KG1 (cell line): ENCODE measurements at places on chromosomes 2 and 18.

DNA sequence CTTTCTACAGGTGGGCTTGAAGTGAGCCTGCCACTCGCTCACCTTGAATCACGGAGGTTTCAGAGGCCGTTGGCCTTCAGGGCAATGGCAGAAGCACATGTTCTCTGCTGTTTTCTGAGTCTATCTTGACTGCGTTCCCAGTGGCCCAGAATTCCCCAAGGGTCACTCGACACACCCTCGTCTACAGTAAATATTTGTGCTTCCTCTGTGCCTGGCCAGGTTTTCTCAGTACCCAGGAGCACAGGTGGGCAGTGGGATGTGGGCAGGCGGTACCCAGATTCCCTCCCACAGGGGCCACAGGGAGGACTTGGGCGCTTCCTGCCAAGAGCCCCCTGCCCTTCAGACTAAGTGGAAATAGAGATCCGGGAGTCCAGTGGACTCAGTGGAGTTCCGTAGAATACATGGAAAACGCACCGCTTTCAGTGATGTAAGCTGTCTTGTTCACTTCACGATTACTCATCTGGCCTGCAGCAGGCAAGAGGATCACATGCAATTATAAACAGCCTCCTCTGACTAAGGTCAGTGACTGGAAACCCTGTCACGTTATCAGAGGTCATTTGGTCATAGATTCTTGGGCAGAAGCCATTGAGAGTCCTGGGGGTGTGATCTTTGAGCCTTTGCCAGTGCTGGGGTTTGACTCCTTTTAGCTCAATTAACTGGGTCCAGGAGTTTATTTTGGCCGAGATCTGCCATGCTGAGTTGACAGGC, 179.8 kb downstream of the NEDD4L start:
- no peak for DNase-seq

DNA sequence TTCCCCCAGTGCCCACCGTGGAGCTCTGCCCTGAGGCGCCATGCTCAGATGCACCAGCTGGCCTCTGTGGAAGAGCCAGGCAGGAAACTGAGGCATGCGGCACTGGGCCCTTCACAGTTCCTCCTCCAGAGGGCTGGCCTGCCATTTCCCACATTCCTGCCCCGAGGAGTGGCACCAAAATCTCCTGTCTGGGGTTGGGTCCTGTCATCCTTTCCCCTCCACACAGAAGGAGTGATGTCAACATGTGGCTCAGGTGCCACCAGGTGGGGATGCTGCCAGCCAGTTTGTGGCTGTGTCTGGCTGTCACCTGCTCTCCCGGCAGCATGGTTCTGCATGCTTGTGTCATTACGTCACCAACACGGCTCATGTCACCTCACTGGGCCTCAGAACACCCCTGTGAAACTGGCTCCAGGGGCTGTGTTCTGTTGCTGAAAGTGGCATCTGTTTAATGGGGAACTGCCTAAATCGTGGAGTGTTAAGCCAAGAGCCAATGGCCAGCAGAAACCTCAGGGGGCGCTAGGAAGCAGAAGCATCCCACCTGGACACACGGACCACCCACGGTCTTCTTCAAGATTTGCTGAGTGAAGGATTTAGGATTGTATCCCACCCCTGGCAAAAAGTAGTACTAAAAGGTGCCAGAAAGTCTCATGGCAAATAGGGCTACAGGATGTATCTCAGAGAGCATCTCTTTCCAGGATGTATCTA, 51.3 kb downstream of the ZAP70 start:
- no peak for DNase-seq

- no peak for DNase-seq
Measured at GRCh38 chr2:114821055-114821454, 378.6 kb downstream of the DPP10 start.

DNA sequence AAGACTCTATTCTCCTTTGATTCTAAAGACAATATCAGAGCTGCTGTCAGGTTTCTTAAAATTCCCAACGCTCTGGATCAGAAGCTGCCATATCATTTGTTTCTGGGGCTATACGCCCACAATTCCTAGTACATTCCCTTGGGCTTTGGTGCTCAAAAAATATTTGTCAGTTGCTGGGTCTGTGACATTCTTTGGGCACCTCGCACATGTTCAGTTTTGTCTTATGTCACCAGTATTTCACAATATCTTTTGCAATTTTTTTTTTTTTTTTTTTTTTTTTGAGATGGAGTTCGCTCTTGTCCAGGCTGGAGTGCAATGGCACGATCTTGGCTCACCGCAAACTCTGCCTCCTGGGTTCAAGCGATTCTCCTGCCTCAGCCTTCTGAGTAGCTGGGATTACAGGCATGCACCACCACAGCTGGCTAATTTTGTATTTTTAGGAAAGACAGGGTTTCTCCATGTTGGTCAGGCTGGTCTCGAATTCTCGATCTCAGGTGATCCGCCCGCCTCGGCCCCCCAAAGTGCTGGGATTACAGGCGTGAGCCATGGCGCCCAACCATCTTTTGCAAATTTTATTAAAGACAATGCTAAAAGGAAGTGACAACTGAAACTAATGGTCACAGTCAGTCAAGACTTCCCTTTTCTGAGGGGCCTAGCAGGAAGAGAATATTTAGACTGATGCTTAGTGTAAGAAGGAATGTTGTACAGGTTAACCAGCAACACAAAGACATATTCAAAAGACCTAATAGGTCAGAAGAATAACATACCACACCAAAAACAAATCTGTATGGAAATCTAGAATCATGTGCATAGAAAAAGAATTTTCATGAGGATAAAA, 6.8 kb downstream of the ZNF397 start:
- no peak for DNase-seq

DNA sequence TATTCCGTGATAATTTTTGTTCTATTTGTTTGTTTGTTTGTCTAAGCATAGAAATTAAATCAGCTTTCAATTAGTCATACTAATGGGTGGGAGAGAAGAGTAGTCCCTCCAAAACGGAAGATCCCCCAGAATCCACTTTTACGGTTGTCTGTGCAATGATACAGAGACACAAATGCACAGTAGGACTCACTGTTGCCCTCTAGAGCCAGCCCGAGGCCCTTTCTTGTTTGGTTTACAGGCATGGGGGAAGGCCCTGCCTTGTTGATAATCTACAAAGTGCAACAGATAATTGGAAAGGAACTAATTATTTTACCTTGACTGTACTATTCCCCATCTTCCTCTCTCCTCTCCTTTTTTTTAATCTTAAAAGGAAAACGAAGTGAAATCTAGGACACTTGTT, 121.1 kb downstream of the ACOXL start:
- DNase-seq = no peak

GRCh38 chr2:222795450-222796357, 65.1 kb upstream of the ACSL3 start:
- DNase-seq = no peak

- no peak for DNase-seq
Measured at GRCh38 chr2:130853391-130853790, 16.7 kb downstream of the ARHGEF4 start.

DNA sequence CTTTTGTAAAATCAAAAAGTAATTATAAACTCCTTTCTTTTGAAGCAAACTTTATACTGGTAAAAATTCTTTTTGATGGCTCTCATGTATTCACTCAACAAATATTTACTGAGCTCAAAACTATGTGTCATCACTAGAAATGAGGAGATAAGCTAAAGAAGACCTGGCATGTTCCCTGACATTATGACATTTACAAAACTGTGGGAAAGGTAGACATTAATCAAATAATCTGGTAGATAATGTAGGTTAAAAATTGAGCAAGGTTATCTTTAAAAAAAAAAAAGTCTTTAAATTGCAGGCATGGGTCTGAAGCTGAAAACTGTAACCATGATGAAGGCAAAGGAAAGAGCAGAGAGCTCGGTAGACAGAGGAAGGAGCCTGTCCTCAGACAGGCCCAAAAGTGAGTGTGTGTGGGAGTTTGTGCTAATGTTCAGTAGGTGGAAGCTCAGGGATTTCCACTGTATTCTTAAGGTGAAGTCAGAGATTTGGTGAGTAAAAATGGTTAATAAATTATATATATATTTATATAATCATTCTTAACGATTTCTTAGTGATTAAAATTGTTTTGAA, 612.9 kb downstream of the LRP1B start:
- DNase-seq = no peak

DNA sequence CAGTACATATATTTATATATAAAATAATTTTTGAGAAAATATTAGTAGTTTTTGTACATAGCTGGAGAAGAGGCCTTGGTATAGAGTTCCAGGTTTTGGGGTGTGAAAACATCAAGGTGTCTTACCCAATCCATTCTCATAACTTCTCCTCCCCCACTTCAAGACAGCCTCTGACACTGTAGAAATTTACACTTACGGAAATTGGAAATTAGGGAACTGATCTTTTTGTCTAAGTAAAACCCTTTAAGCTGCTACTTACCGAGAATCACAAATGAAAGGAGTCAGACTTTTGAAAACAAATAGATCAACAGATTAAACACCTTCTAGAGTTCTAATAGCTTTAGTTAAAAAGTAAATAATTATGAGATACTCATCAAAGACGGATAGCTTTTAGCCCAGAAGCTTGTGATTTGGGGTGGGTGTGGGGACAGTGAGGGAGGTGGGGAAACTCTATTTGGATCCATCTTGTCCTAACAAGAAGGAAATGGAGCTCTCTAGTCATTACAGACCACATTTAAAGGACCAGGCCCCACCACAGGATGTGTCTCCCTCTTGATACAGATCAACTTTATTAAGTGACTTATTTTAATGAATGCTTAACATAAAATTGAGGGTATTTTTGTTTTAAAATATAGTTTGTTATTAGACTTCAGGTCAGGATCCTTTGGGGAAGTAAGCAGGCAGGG, 11.1 kb upstream of the FBXO11 start:
- DNase-seq = no peak

GRCh38 chr2:120344976-120345581, 857 bp upstream of the INHBB start:
- no peak for DNase-seq

GRCh38 chr2:217756375-217757107, 246.3 kb downstream of the TNS1 start:
- no peak for DNase-seq

DNA sequence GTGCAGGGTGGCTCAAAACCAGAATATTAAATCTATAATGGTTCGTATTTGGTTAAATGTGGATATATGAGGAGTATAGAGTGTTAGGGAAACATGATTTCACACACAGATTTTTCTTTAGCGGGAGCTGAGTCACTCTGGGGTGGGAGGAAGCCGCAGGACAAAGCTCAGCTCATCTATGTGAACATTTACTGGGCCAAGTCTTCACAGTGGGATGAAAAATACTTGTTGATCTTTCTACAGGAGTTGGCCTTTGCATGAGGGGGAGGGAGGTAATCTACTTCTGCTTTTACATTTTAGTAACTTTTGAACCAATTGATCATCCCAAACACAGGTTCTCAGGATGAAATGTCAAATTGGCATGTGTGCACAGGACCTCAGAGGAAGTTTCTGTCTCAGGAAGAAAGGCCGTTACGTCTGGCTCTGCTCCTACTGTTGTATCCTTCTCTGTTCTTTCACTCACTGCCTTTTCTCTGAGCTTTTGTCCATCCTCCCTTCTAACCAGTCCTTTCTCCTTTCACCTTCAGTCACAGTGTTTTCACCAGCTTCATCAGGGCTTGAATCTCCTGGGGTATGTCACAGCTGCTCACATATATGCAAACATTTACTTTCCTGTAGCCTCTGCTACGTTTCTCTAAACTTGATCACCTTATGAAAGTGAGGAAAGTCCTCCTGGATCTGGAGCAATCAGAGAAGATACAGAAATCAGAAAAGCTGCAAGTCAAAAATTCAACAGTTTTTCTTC, 943.3 kb upstream of the FANCL start:
- peak; percentile 4 for DNase-seq

GRCh38 chr2:238291550-238292281, 3.3 kb upstream of the PER2 start:
- no peak for DNase-seq

GRCh38 chr2:217465100-217465499, 537.7 kb downstream of the TNS1 start:
- DNase-seq = no peak
